Chondrocyte (in vitro differentiated cells): ENCODE measurements at places on chromosomes 7 and 10. TPM values are rescaled to one million over a fixed set of nuclear protein-coding genes. Genes with fewer than 3 reads are reported as not detected.

Gene FAM20C
- 34.4 to 58.1 TPM (median 35.0 TPM) in 3 replicates for total RNA-seq

DNA sequence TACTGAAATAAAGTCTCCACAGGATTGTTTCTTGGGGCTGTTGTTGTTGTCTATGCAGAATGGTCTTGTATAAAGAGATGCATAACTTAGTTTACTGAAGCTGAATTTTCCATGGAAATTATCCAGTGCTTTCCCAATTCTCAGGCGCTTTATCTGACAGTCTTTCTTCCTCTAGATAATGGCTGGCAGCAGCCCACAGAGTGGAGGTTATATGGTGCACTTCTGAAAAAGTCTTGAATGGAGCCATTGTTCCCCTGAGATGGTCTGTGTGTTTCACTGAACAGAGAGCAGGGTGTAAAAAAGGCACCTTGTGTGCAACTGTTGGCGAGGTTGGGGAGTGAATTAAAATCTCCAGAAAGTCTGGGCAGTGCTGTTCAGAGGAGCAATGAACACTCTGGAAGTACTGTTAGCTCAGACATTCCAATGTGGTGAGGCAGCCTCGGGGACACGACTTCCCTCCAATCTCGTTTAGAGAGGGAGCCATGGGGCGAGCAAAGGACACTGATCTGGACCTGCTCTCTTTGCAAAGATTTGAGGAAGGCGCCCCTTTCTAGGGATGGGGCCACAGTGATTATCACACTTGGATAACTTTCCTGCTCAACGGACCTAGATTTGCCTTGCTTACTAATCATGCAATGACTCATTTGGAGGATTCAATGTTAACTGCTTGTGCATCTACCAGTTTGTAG lies 2.0 kb upstream of the PLCE1 start:
- peak overlapping the region; percentile 88 for H3K27ac ChIP-seq
- no peaks in the 10 kb centered on the region for H3K27me3 ChIP-seq
- DNase-seq: peak; percentile 74
- H3K4me1 ChIP-seq: peaks cover 53% of the 10 kb centered on the region
- H3K36me3 ChIP-seq: no peaks in the 10 kb centered on the region
- H3K4me3 ChIP-seq: peak overlapping the region; percentile 47

GRCh38 chr7:130971297-130971696 lies 237.3 kb upstream of the KLF14 start:
- no peak for DNase-seq
- H3K27ac ChIP-seq: peak overlapping the region; percentile 58
- no peaks in the 10 kb centered on the region for H3K27me3 ChIP-seq
- peaks cover 15% of the 10 kb centered on the region for H3K4me1 ChIP-seq
- H3K36me3 ChIP-seq: peaks cover 6% of the 10 kb centered on the region

DNA sequence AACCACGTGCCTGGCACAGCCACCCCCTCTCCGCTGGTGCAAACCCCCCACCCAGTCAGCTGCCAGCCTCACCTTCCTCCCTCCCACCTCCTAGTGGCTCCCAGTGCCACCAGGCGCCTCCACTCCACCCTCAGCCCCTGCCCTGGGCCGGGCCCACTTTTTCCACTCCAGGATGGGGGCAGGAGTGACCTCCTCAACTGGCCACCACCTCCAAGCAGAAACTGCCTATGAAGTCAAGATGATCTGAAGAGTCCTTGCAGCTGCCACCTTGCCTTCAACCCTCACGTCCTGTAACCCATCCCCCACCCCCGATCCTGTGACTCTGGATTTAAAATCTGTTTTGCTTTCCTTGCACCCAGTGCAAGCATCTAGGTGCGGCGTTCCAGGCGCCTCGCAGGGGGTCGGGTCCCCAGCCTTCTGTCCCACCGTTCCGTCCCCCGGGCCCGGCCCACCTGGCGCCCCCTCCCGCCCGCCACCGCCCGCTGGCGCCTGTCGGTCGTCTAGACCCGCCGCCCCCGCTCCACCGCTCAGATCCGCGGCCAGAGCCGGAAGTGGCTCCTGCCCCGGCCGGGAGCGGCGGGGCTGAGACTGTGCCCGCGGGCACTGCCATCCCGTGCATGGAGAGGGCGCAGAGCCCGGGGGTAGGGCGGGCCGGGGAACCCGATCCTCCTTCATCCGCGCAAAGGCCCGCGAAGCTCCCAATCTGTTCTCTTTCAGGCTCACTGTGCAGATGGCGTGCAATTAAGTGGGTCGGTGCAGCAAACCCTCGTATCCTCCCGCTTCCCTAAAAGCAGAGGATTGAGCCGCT lies 51.2 kb upstream of the GTF2I start:
- peaks cover 2% of the 10 kb centered on the region for H3K36me3 ChIP-seq
- peak overlapping the region; percentile 56 for H3K4me3 ChIP-seq
- no peaks in the 10 kb centered on the region for H3K27me3 ChIP-seq
- peaks cover 28% of the 10 kb centered on the region for H3K4me1 ChIP-seq
- peak overlapping the region; percentile 20 for H3K27ac ChIP-seq
- DNase-seq: no peak

DNA sequence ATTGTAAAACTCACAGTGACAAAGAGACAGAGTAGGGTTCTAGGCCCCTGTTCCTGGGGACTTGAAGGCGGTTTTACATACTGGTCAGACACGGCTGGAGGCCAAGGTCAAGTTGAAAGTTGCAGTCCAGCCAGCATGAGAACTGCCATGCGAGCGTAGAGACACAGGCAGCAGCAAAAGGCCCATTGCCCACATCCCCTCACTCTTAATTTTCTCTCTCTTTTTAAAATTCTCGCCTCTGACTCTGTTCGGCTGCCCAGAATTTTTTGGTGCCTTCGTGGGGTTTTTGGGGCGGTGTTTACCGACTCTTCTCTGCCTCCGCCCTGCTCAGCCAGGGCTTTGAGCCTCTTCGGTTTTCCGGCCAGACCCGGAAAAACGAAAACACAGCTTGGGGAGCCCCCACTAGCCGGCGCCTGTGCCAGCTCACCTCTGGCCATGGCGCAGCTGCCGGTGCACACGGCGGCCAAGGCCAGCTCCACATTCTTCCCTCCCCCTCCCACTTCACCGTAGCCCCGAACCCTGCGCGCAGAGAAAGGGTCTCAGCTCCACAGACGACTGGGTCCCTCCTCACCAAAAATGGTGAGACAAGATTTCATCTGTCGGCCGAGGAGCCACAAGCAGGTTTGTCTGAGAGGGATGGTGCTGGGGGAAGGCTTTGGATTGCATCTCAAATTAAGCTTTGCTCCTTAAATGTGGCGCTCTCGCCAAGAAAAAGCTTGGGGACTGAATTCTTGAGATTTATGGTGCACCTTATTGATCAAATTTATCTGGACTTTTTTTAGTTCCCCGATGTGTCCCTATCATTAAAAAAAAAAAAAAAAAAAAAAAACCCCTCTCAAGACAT lies 2.3 kb upstream of the HOXA13 start:
- no peak overlapping the region for H3K4me3 ChIP-seq
- no peak for DNase-seq
- H3K4me1 ChIP-seq: peaks cover 28% of the 10 kb centered on the region
- H3K27me3 ChIP-seq: peaks cover 87% of the 10 kb centered on the region

Gene RPS24
- 747 to 937 TPM (median 759 TPM) in 3 replicates for total RNA-seq

- H3K27me3 ChIP-seq: peaks cover 31% of the 10 kb centered on the region
- no peak for DNase-seq
- H3K36me3 ChIP-seq: no peaks in the 10 kb centered on the region
- H3K4me3 ChIP-seq: no peak overlapping the region
These were observed 73.3 kb upstream of the MYL10 start for GRCh38 chr7:101702362-101702850.

GRCh38 chr7:79781716-79782115 lies 328.2 kb upstream of the MAGI2 start:
- no peaks in the 10 kb centered on the region for H3K4me1 ChIP-seq
- H3K27me3 ChIP-seq: peaks cover 18% of the 10 kb centered on the region
- H3K27ac ChIP-seq: no peak overlapping the region
- DNase-seq: no peak
- no peak overlapping the region for H3K4me3 ChIP-seq

Gene CNOT4
- total RNA-seq: 16.6 to 25.4 TPM (median 17.8 TPM) in 3 replicates

DNA sequence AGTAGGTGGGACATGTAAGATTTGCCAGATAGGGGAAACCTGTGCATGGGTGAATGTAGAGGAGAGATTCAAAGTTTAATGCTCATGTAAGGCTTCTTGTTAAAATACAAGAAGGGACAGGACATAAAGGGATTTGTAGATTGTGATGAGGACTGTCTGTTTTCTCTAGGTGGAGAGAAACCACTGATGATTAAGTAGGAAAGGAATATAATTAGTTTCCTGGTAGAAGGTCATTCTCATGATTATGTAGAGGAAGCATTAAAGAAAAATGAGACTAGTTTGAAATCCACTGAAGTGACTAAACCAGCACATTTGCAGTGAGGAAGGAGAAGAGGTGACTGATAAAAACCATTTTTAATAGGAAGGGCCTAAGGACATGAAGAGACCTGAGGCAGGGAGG lies 19.6 kb upstream of the MACC1 start:
- H3K4me3 ChIP-seq: no peak overlapping the region
- H3K27me3 ChIP-seq: no peaks in the 10 kb centered on the region
- DNase-seq: no peak
- H3K36me3 ChIP-seq: no peaks in the 10 kb centered on the region
- H3K27ac ChIP-seq: no peak overlapping the region
